ENCODE measurements at places on chromosomes 7 and 10. TPM values are rescaled to one million over a fixed set of nuclear protein-coding genes. Genes with fewer than 3 reads are reported as not detected.

GRCh38 chr10:118594392-118595063 is 920 bp downstream of the PRLHR start:
- H3K4me3 ChIP-seq, result no peak overlapping the region
- no peak overlapping the region for H3K27ac ChIP-seq
- peaks cover 40% of the 10 kb centered on the region for H3K27me3 ChIP-seq
- peaks cover 4% of the 10 kb centered on the region for H3K4me1 ChIP-seq
- DNase-seq, result peak; percentile 47

GRCh38 chr7:133330085-133330484 is 77.2 kb downstream of the EXOC4 start:
- H3K4me3 ChIP-seq, result no peak overlapping the region
- no peaks in the 10 kb centered on the region for H3K4me1 ChIP-seq
- no peak for DNase-seq
- H3K36me3 ChIP-seq, result peaks cover 3% of the 10 kb centered on the region
- H3K27ac ChIP-seq, result no peak overlapping the region
- no peaks in the 10 kb centered on the region for H3K27me3 ChIP-seq

- no peak overlapping the region for H3K4me3 ChIP-seq
- peaks cover 4% of the 10 kb centered on the region for H3K4me1 ChIP-seq
- H3K36me3 ChIP-seq, result no peaks in the 10 kb centered on the region
- peak; percentile 81 for DNase-seq
These were observed 17.9 kb upstream of the FIGNL1 start for GRCh38 chr7:50467817-50468610.

DNA sequence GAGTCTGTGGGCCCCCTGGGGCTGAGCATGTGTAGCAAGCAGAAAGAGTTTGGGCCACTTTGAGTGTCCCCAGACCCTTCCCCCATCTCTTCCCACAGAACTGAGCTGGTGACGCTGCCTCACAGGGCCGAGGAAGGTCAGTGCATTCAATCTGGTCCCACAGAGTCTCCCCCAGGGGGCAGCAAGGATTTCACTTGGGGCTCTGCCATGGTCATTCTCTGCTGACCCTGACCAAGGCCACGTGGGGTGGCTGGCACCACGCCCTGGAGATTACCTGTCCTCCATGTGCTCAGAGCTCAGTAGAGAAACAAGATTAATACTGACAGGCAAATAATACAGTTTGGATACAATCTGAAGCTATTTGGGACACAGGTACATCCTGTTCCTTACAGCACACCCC is 30.2 kb downstream of the ADRA2A start:
- peaks cover 9% of the 10 kb centered on the region for H3K4me1 ChIP-seq
- no peak overlapping the region for H3K4me3 ChIP-seq
- H3K36me3 ChIP-seq, result no peaks in the 10 kb centered on the region
- H3K27ac ChIP-seq, result no peak overlapping the region

GRCh38 chr10:43377424-43377883 is 6.0 kb downstream of the FXYD4 start:
- no peaks in the 10 kb centered on the region for H3K27me3 ChIP-seq
- H3K4me1 ChIP-seq, result peaks cover 3% of the 10 kb centered on the region
- DNase-seq, result no peak
- no peak overlapping the region for H3K27ac ChIP-seq
- H3K4me3 ChIP-seq, result no peak overlapping the region

- H3K4me3 ChIP-seq, result no peak overlapping the region
- H3K27me3 ChIP-seq, result no peaks in the 10 kb centered on the region
These were observed 29.5 kb downstream of the CTNNA3 start for GRCh38 chr10:67666416-67667034.

DNA sequence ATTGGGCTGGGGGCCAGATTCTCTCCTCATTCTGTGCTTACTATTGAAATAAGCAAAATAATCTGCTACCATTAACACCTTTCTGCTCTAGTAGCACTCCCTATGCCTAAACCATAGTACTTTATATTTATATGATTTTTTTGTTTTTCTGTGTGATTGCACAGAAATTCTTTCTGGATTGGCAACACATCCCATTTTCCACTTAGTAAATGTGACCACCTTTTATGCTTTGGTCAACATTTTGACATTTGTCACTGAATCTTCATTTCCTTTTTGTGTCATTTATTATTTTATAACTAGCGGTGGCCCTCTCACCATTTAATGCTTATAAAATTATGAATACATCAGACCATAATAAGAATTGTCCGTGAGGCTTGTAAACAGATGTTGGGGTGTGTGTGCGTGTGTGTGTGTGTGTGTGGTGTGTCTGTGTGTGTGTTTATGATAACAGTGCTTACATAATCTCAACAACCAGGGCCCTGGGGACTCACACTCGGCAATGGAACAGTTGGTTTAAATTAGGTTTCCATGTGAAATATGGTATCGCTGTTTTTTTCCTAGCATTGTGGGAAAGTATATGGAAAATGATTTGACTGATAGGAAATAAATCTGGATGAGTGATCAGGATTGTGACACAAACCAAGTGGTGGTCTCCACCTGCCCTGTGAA is 138.9 kb downstream of the NOC3L start:
- H3K36me3 ChIP-seq, result peaks cover 10% of the 10 kb centered on the region
- H3K27ac ChIP-seq, result no peak overlapping the region
- H3K4me3 ChIP-seq, result no peak overlapping the region
- no peaks in the 10 kb centered on the region for H3K27me3 ChIP-seq
- peaks cover 15% of the 10 kb centered on the region for H3K4me1 ChIP-seq

SKIDA1 gene
- 2.6 TPM for total RNA-seq

ECHS1 gene
- total RNA-seq, result 109 TPM

THAP5 gene
- total RNA-seq, result 22.8 TPM

All from muscle of leg (tissue), 16 donors.